ENCODE measurements at places on chromosomes 11 and 22.

GRCh38 chr11:12084256-12084655, 26.1 kb upstream of the MICAL2 start:
- no peak for DNase-seq

DNA sequence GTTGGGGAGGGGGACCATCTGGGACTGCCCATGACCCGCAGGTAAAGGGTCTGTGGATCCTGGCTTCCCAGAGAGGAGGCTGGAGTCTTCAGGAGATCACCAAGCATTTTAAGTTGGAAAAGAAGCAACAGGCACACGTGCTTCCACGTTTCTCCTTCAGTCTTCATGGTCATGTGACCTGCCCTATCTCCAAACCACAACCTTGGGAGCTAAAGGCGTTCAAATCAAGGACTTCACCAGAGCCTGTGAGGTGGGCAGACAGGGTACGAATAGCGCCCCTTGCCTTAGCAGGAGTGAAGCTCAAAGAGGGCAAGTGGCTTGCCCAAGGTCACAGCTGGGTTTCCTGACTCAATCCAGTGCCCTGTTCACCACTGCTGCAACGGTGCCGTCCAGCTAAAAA, 6.7 kb downstream of the TMEM184B start:
- no peak for DNase-seq

DNA sequence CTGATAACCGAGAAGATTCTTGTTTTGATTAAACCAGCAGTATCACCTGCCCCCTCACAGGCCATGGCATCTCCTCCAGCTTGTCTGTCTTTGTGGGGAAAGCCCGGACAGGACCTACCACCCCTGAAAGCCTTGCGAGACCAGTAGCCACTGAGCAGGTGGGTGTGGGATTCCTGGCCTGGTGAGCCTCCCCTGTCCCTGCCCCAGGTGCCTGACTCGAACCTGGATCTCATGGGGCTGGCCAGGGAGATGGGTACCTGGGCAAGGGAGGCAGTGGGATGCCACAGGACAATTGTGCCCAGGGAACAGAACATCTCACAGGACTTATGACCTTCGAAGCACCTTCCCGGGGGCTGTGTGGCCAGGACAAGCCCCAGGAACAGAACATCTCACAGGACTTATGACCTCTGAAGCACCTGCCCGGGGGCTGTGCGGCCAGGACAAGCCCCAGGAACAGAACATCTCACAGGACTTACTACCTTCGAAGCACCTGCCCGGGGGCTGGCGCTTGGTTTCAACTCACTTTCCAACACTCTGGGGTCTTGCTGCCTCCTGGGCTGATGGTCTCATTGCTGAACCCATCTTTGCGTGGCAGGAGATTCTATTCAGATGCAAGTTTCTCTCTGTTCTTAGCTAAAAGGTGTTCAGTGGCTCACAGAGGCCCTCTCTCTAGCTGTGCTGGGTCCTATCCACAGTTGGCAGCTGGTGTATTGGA, 854.5 kb downstream of the BRD1 start:
- DNase-seq = no peak

- no peak for DNase-seq
Observed at GRCh38 chr11:8221917-8222495, 41.7 kb downstream of the LMO1 start.

- DNase-seq = peak; percentile 20
Observed at GRCh38 chr22:37155971-37156370, 6.3 kb upstream of the IL2RB start.

DNA sequence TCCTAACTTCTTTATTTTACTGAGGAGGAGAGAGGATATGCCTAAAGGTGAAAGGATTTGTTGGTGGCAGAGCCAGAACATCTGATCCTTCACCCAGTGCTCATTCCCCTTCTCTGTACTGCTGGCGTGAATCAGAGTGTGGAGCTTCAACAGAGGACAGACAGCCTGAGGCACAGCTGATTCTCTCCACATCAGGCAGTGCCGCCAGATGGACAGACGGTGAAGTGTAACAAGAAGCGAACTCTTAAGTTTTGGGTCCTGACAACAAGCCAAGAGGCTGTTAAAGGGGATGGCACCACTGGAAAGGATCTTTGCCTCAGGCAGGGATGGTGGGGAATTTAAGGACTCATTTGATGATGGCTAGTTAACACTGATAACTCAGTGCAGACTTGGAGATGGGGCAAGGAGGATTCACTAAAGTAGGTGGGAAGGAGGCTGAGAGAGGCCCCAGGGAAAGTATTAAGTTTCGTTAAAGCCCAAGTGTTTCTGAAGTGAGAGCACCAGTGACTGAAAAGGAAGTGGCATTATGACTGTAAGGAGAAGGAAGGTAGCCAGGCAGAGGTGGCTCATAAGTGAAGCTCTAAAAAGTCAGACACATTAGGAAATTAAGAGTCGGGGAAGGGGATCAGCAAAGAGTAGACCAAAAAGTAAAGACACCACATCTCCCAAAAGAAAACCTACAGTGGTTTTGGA, 81.3 kb downstream of the CLPB start:
- no peak for DNase-seq

DNA sequence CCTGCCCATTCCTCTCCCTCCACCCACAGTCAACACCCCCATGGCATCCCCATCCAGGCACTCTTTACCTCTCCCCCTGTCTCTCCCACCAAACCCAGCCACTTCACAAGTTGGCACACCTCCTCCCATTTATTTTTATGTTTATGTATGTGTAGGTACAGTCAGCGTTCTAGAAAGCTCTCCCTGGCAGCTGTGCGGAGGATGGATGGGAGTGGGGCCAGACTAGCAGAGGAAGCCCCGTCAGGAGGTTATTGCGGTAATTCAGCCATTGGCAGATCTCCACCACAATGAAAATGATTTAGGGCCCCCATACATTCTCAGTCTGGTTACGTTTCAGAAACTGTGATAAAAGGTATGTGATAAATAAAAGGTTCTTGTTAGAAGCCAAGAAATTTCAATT, 51.3 kb downstream of the BTG4 start:
- DNase-seq = no peak

All from heart left ventricle (tissue), 16 donors.